ENCODE measurements at places on chromosomes 2 and 18.

- no peak for DNase-seq
Observed at GRCh38 chr2:10407841-10408648, 40.1 kb downstream of the ODC1 start.

DNA sequence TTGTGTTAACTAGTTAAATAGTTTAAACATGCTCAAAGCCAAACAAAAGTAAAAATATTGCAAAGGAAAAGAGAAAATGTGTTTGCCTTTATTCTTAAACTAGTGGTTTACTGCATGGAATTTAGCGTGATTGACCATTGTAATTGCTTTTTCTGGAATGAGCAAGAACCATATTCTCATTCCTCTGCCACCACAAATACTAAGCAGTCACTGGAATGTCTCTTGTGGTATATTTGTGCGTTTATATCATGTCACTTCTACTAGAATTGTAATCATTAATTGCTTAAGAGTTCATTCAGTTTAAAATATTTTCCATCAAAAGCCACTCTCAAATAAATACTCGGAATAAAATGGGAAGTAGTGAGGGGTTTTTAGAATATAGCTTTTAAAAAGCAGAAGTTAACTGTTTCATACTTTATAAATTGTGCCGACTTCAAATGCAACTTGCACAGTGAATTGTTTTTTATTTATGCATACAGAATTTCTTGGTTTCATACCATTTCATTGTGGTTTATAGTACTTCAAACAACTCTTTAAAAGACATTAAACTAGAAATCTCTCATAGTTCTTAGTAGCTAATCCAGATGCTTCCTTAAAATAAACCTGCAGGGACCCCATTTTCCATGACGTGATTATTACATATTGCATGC, 288.1 kb downstream of the EPHA4 start:
- DNase-seq = no peak

DNA sequence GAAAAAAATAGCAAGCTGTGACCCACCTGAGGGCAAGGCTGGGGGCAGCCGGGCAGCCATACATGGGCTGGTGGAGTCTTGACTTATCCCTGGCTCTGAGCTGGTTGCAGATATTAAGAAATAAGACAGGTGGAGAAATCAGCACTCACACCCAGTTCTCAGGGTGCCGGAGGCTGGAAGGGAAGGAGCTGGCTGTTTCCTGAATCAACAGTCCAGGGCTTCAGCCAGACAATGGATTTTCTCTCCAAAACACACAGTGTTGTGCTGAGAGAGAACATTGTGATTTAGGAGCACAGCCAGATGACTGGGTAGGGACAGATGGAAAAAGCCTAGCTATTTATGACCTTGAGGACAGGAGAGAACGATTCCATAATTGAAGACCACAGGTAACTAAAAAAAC, 208.8 kb downstream of the LDLRAD4 start:
- DNase-seq = no peak

GRCh38 chr2:109137616-109138015, 8.6 kb downstream of the SH3RF3 start:
- no peak for DNase-seq

GRCh38 chr18:6270771-6271216, 143.9 kb downstream of the L3MBTL4 start:
- DNase-seq = no peak

DNA sequence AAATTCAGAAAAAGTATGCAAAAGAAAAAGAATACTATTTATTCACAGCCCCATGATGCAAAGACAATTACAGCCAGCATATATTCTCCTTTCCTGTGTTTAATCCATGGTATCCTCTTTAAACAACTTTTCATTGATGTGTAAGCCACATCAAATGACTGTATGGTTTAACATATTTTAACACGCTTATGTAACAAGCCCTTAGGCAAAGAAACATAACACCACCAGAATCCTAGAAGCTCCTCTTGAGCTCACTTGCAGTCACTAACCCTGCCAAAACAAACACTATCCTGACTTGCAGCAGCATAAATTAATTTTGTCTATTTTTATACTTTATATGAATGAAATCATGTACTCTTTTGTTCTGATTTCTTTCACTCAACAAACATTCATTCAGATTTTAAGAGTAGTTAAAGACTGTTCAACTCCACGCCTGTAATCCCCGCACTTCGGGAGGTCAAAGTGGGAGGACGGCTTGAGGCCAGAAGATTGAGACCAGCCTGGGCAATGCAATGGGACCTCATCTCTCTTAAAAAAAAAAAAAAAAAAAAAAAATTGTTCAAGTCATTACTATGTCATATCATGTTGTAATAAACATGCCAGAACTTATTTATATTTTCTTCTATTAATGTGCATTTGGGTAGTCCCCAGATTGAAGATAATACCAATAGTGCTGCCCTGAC, 226.3 kb downstream of the NBAS start:
- DNase-seq = peak; percentile 50

DNA sequence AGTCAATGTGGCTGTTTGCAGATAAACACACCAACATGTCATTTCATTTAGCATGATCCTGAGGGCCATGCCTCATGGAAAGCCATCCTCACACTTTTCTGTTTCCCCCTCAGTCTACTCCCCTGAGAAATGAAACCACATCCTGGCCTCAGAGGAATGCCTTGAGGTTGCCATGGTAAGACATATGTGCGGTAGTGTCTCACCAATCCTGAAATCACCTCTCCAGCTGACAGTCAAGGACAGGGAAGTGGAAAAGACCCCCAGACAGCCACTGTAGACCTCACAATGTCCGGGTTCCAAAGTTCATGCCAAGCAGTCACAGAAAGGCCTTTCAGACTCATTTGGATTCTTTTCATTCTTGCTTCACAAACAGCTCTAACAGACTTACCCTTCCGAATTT, 175.2 kb upstream of the PKDCC start:
- DNase-seq = no peak

DNA sequence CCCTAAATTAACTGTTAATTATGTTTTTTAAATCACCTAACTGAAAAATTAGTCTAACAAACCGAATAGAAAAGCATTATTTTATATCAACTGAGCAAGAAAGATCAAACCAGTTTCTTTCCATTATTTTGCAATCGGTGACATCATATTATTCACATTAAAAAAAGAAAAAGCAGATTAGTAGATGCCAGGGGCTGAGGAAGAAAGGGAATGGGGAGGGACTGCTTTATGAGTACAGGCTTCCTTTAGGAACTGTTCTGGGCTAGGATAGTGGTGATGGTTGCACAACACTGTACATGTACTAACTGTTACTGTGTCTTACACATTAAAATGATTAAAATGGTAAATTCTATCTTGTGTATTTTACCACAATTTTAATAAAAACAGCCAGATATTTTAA, 59.3 kb downstream of the COBLL1 start:
- no peak for DNase-seq

DNA sequence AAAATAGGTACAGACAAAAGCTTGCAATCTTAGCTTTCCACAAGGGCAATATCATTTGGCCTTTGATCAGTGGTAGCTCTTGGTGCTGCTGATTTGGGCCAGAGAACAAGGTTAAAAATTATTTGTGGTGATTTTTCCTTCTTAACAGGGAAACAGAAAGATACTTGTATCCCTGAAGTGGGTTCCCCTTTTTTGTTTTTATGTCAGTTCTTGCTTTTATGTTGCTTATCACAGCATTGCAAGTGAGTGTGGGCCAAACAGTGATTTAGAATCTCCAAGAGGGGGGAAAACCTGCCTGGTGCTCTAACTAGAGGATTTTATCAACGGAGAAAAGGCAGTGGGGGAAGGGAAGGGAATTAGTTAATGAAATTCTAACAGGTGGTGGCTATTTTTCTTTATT, 197.6 kb upstream of the SP5 start:
- DNase-seq = no peak

- DNase-seq = no peak
Observed at GRCh38 chr2:175312137-175312536, 130.6 kb upstream of the ATP5MC3 start.

DNA sequence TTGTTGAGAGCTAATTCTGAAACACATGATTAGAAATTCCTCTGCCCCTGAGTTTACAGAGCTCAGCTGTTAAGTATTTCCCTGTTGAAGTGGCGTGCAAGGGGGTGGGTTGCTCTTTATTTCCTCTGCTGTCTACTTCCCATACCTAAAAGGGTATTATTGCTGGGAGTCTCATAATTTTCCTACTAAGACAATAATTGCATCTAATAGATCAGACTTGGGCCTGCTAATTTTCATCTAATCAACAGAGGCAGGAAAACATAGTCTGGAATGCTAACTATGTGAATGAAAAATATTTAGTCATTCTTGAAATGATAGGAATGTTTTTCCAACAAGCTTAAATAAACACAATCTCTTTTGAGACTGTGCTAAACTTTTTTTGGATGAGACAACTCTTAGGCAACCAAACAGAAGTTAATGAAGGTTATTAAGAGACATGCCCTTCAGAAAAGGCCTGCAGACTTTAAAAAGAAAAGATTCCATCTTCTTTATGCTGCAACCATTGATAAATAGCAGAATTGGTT, 111.4 kb downstream of the FEZ2 start:
- no peak for DNase-seq

DNA sequence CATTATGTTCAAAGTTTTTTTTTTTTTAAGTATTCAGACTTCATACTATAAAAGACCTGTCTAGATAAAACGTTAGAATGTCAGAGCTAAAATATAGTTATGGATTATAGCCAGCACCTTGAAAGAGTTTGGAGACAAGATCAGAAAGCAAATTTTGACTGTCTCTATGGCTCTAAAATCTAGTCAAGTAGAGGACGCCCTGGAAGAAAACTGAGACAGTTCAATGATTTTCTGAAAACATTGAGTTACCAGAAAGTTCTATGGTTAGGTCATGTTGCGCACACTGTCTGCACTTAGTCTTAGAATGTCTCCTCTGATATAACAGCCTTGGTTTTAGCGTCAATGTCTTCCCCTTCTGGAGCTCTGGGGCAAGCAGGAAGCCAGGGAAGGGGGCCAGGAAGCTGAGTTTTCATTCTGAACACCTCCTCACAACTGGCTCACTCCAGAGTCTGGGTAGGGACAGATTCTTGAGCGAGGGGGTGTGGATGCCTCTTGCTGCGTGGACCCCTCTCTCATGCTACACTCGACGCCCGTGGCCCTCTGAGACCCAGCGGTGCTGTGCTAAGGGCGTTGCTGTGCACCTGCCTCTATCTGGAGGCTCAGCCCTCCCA, 99.5 kb downstream of the RNF144A start:
- DNase-seq = no peak

DNA sequence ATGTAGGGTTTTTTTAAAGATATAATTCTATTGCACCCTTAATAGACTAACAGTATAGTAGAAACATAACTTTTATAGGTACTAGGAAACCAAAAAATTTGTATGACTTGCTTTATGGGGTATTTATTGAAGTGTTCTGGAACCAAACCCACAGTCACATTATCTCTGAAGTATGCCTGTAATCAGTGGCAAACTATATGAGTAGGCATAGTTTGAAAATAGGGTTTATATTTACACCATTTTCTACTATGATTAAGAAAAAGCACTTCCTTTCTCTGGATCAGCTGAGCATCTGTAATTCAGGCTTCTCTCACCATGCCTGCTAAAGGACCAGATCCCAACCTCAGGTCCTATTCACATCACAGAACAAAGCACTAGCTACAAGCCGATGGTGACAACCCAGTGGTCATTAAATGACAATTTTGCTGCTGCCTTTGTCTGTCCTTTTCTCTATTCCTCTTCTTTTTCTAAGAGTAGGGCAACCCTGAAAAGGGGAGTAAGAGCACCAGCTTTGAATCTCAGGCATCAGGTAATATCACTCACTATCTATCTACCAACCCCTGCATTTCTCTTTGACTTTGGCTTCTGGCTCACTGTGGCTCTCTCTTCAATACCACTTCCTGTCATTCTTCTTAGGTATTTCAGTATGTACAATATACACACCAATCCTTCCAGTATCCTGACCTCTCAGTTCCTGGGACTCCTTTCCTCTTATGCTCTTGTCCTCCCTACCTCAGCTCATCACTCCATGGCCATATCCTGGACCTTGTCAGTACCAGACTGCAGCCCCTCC, 14.4 kb downstream of the NEMP2 start:
- DNase-seq = no peak

GRCh38 chr2:217798743-217799562, 203.8 kb downstream of the TNS1 start:
- no peak for DNase-seq

DNA sequence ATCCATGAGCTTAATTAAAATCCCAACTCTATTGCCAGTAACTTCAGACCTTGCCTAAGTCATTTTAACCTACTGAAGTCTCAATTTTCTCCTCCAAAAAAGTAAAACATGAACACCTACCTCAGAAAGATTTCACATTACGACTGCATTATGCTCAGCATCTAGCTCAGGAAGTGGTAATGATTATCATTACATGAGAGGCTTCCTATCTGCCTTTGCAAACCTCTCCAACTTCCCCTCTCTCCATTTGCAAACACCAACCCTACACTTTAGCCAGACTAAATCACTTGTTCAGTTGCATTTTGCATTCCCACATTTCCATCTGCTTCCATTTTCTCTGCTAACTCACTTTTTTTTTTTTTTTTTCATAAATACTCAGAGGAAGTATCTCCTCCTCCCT, 6.8 kb downstream of the SLC38A11 start:
- no peak for DNase-seq

GRCh38 chr18:46343456-46343855, 239.3 kb downstream of the HAUS1 start:
- no peak for DNase-seq

- DNase-seq = no peak
Observed at GRCh38 chr2:219739066-219739465, 111.6 kb downstream of the SLC4A3 start.

- no peak for DNase-seq
Observed at GRCh38 chr2:156156580-156156979, 175.9 kb downstream of the NR4A2 start.

DNA sequence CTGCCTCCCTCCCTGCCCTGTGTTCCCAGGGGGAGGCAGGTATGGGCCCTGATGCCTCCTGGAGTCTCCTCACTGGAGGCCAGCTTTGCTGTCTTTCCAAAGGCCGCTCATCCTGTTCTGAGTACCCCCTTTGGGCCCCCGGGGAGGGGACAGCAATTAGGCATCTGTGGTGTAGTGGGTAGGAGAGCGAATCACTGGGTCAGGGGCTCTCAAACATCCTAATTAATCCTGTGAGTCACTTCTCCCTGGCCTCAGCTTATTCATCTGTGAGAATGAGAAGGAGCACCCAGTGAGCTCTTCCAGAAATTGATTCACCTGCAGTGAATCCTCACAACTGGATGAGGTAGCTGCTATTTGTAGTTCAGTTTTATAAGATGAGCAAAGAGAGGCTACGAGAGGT, 16.4 kb downstream of the TET3 start:
- DNase-seq = no peak

- no peak for DNase-seq
Observed at GRCh38 chr18:50695431-50696176, 124.2 kb downstream of the MRO start.

DNA sequence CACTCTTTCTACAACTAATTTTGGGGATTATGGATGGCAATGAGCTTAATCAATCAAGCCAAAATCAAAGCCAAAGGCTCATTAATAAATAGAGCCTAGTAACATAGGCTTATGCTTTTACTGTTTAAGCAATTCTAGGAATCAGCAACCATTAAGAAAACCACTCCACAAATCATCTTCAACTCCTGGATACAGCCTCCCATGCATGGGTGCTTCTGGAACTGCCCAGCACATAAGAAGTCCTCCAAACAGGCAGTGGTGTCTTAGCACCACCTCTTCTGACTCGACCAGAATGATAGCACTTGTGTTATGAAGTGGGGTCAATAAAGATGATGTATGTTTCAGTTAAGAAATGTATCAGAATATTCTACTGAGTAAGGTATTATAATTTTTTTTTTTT, 104.4 kb upstream of the SERPINE2 start:
- DNase-seq = no peak
